Activated B cell treated with CpG ODN at 0.5 μM for 24 hours (primary cell): ENCODE measurements at places on chromosomes 4 and X. TPM values are rescaled to one million over a fixed set of nuclear protein-coding genes. Genes with fewer than 3 reads are reported as not detected.

GRCh38 chrX:15873566-15873965, 19.0 kb upstream of the AP1S2 start:
- H3K4me3 ChIP-seq = no peak overlapping the region
- H3K27ac ChIP-seq = no peak overlapping the region
- DNase-seq = no peak
- H3K4me1 ChIP-seq = peaks cover 2% of the 10 kb centered on the region
- no peaks in the 10 kb centered on the region for H3K27me3 ChIP-seq
- no peaks in the 10 kb centered on the region for H3K36me3 ChIP-seq

GRCh38 chrX:45850197-45850774, 649.6 kb upstream of the DIPK2B start:
- H3K4me1 ChIP-seq = peaks cover 21% of the 10 kb centered on the region
- H3K4me3 ChIP-seq = peak overlapping the region; percentile 87
- no peaks in the 10 kb centered on the region for H3K36me3 ChIP-seq

GRCh38 chrX:9207142-9207541, 173.2 kb upstream of the FAM9B start:
- H3K27ac ChIP-seq = no peak overlapping the region
- no peaks in the 10 kb centered on the region for H3K4me1 ChIP-seq
- H3K36me3 ChIP-seq = no peaks in the 10 kb centered on the region
- peaks cover 4% of the 10 kb centered on the region for H3K27me3 ChIP-seq
- no peak overlapping the region for H3K4me3 ChIP-seq

CYLC1 gene
- total RNA-seq = not detected in 2 replicates
